ENCODE measurements at places on chromosomes 6 and 20.

- DNase-seq, result no peak
Measured at GRCh38 chr6:113137426-113137825, 719.7 kb upstream of the MARCKS start.

- no peak for DNase-seq
Measured at GRCh38 chr6:73690056-73690455, 5.9 kb upstream of the CD109 start.

- DNase-seq, result no peak
Measured at GRCh38 chr6:134026597-134026996, 25.8 kb downstream of the SLC2A12 start.

- no peak for DNase-seq
Measured at GRCh38 chr6:11155589-11155988, 44.1 kb upstream of the ERVFRD-1 start.

DNA sequence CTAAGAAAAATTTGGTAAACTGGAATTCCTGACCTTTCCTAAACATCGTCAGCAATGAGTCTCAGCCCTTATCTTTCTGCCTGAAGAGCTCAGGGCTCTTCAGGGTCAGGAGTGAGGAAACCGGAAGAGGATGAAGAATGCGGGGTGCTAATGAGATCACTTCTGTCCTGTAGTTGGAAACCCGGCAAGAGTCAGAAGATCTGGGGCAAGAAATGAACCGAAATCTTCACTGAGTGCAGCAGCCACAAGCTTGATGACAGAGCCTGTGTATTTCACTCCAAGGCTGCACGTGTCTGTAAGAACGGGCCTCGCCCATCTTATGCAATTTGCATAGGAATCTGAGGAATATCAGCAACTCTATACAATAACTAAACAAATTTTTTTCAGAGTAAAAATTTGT, 60.4 kb upstream of the QKI start:
- no peak for DNase-seq

DNA sequence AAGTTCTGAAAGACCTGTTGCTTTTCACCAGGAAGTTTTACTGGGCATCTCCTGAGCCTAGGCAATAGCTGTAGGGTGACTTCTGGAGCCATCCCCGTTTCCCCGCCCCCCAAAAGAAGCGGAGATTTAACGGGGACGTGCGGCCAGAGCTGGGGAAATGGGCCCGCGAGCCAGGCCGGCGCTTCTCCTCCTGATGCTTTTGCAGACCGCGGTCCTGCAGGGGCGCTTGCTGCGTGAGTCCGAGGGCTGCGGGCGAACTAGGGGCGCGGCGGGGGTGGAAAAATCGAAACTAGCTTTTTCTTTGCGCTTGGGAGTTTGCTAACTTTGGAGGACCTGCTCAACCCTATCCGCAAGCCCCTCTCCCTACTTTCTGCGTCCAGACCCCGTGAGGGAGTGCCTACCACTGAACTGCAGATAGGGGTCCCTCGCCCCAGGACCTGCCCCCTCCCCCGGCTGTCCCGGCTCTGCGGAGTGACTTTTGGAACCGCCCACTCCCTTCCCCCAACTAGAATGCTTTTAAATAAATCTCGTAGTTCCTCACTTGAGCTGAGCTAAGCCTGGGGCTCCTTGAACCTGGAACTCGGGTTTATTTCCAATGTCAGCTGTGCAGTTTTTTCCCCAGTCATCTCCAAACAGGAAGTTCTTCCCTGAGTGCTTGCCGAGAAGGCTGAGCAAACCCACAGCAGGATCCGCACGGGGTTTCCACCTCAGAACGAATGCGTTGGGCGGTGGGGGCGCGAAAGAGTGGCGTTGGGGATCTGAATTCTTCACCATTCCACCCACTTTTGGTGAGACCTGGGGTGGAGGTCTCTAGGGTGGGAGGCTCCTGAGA, at the start of gene HFE:
Gene HFE, plus strand, starts transcription at position 146 of the 832 bp plus-strand sequence. Its CDS starts 12 bp downstream, at position 158.
- peak; percentile 35 for DNase-seq

DNA sequence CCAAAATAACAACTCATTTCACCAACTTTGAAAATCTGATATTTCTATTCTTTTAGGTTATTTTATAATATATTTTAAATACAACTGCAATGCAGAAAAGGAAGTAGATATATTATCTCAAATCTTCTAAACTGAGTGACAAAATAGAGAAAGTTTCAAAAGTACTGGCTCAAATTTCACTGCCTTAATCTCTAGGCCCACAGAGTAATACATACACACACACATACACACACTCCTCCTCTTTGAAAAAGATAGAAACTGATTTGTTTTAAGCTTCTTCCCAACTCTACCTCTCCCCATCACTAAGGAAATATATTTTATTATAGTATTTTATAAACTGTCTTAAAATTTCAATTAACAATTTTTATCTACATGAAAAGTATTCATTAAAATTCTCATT, 36.2 kb downstream of the ARHGAP18 start:
- no peak for DNase-seq

- no peak for DNase-seq
Measured at GRCh38 chr20:1565461-1565860, 8.0 kb upstream of the SIRPD start.

- DNase-seq, result no peak
Measured at GRCh38 chr6:150622941-150623874, 23.5 kb downstream of the PLEKHG1 start.

GRCh38 chr6:88494401-88495140, 328.4 kb upstream of the CNR1 start:
- no peak for DNase-seq

- no peak for DNase-seq
Measured at GRCh38 chr20:19349879-19350278, 137.4 kb downstream of the SLC24A3 start.

GRCh38 chr6:151630387-151630786, 136.6 kb downstream of the CCDC170 start:
- DNase-seq, result no peak

DNA sequence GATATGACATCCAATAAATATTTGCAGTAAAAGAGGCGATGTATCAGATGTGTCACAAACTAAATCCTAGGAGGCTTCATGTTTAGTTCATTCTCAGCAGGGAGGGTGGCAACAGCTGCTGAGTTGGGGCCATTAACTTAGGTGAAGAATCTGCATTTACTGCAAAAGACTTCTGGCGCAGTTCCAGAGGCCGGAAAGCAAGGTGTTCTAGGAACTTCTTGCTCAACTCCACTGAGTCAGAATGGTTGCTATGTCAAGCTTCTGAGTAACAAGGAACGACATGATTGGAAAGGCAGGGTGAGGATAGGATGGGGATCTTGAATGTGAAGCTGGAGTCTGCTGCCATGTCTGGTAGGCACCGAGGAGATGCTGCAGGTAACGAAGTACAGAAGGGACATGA, 11.7 kb downstream of the ADNP start:
- peak; percentile 24 for DNase-seq

DNA sequence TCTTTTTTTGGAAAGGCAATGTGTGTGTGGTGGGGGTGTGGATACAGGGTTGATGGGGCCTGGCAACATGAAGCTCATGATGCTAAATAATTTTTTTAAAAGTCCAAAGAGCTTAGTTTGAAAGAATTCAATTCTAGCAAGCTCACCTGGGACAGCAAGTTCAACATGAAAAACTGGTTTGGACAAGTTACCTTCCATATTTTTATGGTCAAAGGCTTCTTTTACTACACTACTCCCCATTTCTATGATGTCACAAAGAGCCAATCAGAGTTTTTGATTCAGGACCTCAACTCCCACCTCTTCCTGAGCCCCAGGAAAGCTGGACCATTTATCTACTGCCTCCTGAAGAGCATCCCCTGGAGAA, 66.1 kb upstream of the CTNNBL1 start:
- no peak for DNase-seq

DNA sequence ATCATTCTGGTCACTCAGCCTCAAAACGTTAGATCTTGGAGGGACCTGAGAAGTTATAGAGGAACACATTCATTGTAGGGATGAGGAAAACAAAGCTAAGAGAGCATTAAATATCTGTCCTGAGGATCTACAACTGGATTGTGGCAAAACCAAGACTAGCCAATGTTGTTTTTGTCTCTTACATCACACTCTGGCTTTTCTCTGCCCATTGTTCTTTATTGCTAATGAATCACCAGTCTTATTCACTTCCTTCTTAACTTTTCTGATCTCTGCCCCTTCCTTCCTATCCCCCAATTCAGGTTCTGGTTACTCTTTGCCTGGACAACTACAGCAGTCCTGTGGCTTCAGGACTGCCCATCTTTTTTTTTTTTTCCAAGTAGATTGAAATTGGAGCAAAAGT, 57.0 kb upstream of the PREP start:
- no peak for DNase-seq

- DNase-seq, result no peak
Measured at GRCh38 chr6:148530394-148530953, 187.8 kb downstream of the SASH1 start.

DNA sequence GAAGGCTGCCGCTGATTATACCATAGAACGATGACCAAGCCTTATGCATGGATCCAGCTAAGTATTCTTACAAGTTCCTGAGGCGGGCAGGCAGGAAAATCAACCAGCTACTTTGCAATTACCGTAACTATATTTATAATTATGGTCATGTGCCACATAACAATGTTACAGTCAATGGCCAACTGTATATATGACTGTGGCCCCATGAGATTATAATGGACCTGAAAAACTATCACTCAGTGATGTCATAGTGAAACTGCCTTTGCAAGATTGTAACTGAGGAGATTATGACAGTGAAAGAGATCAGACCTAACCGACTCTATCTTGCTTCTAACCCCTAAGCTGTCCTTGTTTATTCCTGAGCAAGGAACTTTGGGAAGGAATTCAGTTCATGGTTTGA, 33.1 kb upstream of the FAM135A start:
- DNase-seq, result no peak

GRCh38 chr6:134909701-134910592, 40.0 kb downstream of the ALDH8A1 start:
- DNase-seq, result no peak

DNA sequence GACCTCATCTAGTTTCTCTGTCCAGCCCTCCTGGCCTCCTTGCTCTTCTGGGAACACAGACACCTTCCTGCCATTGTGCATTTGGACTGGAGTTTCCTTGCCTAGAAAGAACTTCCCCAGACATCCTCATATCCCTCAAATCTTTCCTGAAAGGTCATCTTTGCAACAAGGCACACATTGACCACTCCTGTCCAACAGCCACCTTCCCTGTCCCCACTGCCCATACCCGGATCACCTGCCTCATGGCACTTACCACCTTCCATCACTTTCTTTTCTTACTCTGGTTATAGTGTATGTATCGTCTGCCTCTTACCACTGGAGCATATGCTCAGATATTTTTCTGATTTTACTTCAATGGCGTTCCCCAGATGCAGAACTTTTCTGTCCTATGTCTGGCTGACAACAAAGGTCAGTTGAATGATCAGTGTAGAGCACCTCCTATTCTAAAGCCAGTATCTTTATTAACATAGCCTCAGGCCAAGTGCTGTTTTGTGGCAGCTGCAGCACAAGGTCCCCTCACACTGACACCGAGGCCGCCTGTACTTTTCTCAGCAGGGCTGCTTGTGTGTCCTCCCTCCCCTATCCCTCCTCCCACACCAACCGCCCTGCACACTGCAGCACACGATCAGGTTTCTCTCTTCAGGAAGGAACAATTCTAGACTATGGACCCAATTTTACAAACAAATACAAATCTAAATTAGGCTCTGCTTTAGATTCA, 4.1 kb downstream of the HLA-C start:
- DNase-seq, result peak; percentile 24

DNA sequence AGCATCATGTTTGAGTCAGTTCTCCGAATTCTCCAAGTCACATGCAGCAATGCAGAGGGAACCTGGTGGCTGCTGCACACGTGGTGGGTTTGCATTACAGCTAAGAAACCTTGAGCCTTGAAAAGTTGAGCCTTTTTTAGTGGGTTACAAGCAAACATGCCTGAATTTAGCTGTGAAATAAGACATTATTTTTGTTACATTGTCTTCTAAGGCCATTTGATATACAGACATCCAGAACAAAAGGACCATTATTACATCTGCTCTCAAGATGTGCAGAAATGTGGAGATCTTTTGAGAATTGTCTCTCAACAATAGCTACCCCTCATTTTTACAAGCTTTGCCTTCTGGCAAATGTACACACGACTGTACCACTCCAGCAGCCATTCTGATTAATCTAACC, 720.5 kb upstream of the SLC35B3 start:
- no peak for DNase-seq

GRCh38 chr20:48584391-48585060, 243.3 kb downstream of the PREX1 start:
- no peak for DNase-seq

- no peak for DNase-seq
Measured at GRCh38 chr6:166932116-166932515, 24.2 kb downstream of the RNASET2 start.

GRCh38 chr6:37862430-37862829, 42.9 kb downstream of the ZFAND3 start:
- DNase-seq, result no peak

DNA sequence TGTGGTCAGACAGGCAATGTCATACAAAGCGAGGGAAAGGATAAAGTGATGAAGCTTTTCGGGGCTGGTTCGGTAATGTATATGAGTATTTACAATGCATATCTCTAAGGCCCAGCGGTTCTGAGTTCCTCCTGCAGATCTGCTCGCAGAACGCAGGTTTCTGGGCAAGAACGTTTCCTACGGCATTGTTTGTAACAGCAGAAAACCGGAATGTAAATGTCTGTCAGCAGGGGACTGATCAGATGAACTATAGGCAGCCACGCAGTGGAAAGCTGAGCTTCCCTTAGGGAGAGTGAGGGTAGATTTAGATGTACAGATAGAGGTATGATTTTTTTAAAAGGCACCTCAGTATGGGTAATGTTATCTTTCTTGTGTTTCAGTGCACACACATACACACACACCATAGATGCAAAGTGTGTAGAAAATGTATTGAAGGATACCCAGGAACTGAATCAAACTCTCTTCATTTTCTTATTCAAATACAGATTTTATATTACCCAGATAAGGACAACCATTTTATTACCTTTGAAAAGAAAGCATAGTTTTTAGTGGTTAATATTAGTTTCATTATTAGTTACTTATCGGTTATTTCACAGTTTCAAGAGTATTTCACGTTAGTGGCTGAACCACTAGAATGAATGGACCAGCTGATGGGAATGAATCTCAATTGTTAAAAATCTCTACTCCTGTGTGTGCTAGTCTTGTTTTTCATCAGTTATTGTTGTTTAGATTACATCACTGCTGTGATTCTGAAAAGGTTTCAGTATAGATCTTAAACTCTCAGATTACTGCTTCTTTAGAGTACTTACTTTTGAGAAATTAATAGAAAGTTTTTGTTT, 56.2 kb downstream of the SNX9 start:
- no peak for DNase-seq

GRCh38 chr6:39980839-39981580, 46.7 kb upstream of the MOCS1 start:
- DNase-seq, result peak; percentile 9

- DNase-seq, result peak; percentile 78
Measured at GRCh38 chr6:31901415-31901952, 402 bp downstream of the ZBTB12 start.

- no peak for DNase-seq
Measured at GRCh38 chr6:136880748-136881460, 41.2 kb upstream of the SLC35D3 start.

GRCh38 chr6:15622045-15622740, 40.6 kb downstream of the DTNBP1 start:
- DNase-seq, result no peak

- DNase-seq, result no peak
Measured at GRCh38 chr6:62236784-62237183, 49.2 kb downstream of the KHDRBS2 start.

GRCh38 chr6:43391440-43392031, 22.1 kb upstream of the ZNF318 start:
- peak; percentile 34 for DNase-seq

- DNase-seq, result no peak
Measured at GRCh38 chr20:43183536-43184070, 6.1 kb downstream of the PTPRT start.

- DNase-seq, result no peak
Measured at GRCh38 chr20:40679184-40679583, 9.9 kb downstream of the MAFB start.

Data from activated CD4-positive, alpha-beta T cell treated with anti-CD3 and anti-CD28 coated beads for 48 hours (primary cell).